Dermis microvascular lymphatic vessel endothelial cell (primary cell): ENCODE measurements at places on chromosomes 13 and 19. TPM values are rescaled to one million over a fixed set of nuclear protein-coding genes. Genes with fewer than 3 reads are reported as not detected.

The CLEC4M gene
- total RNA-seq = 41.8 and 143 TPM in 2 replicates

DNA sequence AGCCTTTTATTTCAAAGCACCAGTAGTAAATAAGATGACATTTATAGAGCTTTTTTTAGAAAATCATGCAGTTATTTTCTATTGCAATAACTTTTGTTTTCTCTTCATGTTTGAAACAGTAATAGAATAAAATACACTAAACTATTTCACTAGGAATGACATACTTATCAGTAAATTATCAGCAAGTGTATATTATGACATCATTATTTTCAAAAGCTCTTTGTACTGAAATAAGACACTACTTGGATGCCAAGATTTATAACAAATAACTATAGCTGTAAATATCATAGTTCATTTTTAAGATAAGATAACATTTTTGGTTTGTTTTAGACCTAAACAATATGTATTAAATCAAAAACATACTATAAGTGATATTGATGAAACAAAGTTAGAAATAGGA lies 56.8 kb downstream of the STOML3 start:
- no peak for DNase-seq

The LYPD3 gene
- 0.26 and 0.51 TPM in 2 replicates for total RNA-seq

GRCh38 chr13:47508527-47509228 lies 492.4 kb downstream of the SUCLA2 start:
- DNase-seq = no peak

The JOSD2 gene
- total RNA-seq = 18.9 and 27.4 TPM in 2 replicates

GRCh38 chr19:50500060-50500752 lies 10.8 kb downstream of the JOSD2 start:
- DNase-seq = no peak

The CCDC122 gene
- 2.1 and 2.8 TPM in 2 replicates for total RNA-seq

GRCh38 chr13:112592181-112592580 lies 4.2 kb upstream of the TUBGCP3 start:
- no peak for DNase-seq

- no peak for DNase-seq
These were observed 377.0 kb downstream of the ITGBL1 start for GRCh38 chr13:101829484-101829883.

- no peak for DNase-seq
These were observed 26.9 kb upstream of the TMEM160 start for GRCh38 chr19:47075179-47075810.

The RPS28 gene
- 202 and 270 TPM in 2 replicates for total RNA-seq

GRCh38 chr13:34078334-34078999 lies 260.5 kb downstream of the RFC3 start:
- DNase-seq = no peak

The ZIC5 gene
- total RNA-seq = under 0.01 TPM in 2 replicates

The MIER2 gene
- 7.7 and 10.1 TPM in 2 replicates for total RNA-seq

The A1BG gene
- total RNA-seq = 4.3 and 5.4 TPM in 2 replicates

The MEIOSIN gene
- total RNA-seq = not detected in 2 replicates

The KCNJ14 gene
- total RNA-seq = 0.13 TPM in 2 replicates

- DNase-seq = no peak
These were observed 91.9 kb upstream of the GPR183 start for GRCh38 chr13:99398916-99399622.

DNA sequence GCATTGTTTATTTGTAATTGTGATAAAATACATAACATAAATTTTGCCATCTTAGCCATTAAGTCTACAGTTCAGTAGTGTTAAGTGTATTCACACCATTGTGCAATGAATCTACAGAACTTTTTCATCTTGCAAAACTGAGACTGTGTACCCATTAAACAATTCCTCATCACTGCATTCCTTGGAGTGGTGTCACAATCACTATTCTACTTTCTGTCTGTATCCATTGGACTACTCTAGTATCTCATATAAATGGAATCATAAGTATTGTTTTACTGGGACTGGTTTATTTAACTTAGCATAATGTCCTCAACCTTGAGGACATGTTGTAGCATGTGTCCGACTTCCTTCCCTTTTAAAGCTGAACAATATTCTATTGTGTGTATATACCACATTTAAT lies 36.8 kb downstream of the UFM1 start:
- DNase-seq = no peak

DNA sequence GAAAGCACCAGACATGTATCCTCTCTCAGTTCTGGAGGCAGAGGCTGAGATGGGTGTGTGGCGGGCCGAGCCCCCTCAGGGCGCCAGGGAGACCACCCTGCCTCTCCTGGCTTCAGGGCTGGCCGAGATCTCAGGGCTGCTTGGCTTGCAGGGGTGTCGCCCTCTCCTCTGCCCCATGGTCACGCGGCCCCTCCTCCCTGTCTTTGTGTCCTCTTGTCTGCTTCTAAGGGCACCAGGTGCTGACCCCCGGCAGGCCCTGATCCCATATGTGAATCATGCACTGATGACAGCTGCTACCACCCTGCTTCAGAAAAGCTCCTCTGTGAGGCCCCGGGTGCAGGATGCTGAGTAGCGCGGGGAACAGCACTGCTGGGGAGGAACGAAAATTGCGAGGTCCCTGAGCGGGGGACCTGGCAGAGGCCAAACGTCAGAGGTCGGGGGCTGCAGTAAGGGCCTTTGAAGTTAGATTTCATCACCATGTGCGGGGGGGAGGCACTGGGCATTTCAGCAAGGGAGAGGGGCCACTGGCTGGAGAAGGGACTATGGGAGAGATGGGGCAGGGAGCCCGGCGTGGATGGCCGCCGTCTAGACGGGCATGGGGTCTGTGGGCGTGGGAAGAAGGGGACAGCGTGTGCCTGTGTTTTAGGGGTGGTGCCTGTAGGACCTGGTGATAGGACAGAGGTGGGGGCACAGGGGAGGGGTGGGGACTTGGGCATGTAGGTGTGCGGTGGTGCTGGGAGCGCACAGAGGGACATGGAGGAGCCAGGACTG lies 125.2 kb downstream of the KDM4B start:
- no peak for DNase-seq

The FXYD3 gene
- not detected in 2 replicates for total RNA-seq

- no peak for DNase-seq
These were observed 7.6 kb downstream of the PHLDB3 start for GRCh38 chr19:43496960-43497359.

GRCh38 chr19:51097166-51097738 lies 11.0 kb downstream of the CTU1 start:
- no peak for DNase-seq
